Vagina (tissue), 2 donors: ENCODE measurements at places on chromosomes 1 and 21.

DNA sequence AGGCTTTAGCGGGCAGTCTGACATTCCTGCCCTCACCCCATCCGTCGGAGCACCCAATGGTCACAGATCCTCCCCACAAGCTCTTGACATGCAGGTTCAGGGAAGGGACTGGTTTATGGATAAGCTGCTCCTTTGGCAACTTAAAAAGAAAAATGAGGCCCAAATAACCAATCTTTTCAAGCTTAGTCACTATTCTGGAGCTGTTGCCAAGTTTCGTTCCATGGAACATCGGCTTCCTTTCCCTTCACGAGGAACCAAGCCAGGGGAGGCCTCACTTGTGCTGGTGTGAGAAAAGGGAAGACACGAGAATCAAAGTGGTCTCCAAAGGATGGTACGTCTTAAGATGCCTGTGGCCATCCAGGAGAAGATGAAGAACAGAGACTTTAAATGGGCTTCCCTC lies 46.1 kb upstream of the LPAR3 start:
- DNase-seq, result no peak

GRCh38 chr1:233158322-233158721 lies 137.2 kb downstream of the PCNX2 start:
- no peak for DNase-seq

DNA sequence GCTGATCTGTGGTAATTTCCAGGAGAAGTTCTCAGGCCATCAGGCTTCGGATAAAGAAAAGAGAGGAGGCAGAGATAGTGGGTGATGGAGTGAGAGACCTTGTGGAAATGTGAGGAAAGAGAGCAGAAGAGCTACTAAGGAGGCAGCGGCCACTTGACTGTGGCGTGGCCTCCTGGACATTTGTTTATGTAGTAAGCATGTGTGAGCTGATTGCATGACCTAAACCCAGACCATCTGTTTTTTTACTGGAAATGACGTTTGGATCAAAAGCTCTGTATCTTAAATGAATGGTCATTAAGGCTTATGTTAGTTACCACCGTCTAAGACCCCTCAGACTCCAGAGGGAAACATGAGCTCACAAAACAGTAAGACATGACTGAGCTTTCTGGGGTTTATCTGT lies 13.6 kb downstream of the ATP1B1 start:
- no peak for DNase-seq

DNA sequence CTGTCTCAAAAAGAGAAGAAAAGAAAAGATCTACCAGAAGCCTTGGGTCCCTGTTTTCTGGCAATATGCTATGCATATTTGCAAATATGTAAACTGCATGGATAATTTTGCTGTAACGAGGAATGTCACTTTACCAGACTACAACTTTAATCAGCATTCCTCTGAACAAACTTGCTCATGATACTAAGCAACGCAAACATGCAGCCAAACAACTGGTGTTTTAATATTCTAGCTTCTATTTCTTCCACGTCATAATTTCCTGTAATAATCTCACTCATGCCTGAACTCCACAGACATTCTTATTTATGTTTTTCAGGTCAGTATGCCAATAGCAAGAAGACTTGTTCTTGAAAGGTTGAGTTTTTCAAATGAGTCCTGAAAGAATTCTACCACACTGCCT lies 114.1 kb downstream of the SIM2 start:
- DNase-seq, result no peak

DNA sequence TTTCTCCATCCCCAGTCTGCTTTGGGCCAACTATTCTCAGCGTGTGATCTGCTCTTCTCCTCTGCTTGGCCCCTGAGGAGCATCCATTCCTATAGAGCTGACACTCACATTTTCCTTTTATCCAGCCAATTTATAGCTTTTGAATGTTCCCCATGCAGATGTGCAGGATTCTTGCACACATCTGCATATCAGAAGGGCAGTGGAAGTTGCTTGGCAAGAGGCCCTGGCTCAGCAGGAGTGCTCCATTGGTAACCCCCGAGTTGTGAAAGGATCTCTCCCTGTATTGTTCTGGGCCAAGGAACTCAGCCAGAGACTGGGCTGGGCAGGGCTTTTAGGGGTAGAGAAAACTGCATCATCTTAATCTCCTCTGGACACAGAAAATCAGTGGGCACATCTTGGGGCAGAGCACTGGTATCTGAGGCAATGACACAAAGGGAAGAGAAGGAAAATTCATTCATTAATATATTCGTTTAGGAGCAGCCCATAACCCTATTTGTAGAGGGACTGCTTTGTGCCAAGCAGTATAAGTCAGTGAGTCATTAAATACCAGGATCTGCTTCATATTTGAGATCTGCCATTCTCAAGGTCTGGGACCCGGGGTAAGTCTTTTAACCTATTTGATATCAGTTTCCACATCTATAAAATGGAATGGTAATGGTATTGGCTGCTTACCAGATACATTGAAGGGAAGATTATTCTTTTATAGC lies 31.0 kb upstream of the BEND5 start:
- no peak for DNase-seq

GRCh38 chr1:28171246-28171645 lies 5.2 kb downstream of the PTAFR start:
- no peak for DNase-seq

DNA sequence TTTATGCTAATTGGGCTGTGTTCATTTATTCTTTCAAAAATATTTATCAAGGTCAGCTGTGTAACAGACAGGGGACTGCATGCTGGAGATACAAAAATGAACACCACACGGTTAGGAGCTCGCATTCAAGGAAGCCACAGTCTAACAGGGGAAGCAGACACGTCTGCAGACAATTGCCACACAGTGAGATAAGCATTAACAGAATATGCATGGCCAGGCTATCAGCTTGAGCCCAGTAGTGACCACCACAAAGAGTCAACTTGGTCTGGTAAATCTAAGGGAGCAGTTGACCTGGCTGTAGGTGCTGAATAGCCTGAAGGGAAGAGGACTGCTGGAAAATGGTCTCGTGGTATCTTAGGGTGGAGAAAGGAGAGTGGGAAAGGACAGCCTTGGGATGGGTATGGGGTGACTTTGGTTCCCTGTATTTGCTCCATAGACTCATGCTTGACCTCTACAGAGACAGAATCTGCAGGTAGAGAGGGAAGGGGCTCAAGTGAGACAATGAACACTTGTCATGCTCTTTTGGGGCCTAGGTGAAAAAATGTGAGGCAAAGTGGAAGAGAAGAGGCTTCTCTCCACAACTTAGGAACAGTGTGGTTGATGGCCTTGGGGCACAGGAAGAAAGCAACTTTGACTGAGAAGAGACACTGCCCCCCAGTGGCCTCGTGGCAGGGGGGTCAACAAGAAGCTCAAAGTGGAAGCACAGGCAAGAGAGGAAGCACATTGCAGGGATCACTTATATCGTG lies 7.6 kb upstream of the NPL start:
- no peak for DNase-seq
